ENCODE measurements at places on chromosomes 2 and 18. TPM values are rescaled to one million over a fixed set of nuclear protein-coding genes. Genes with fewer than 3 reads are reported as not detected.

- DNase-seq = no peak
These were observed 26.9 kb downstream of the FASTKD1 start for GRCh38 chr2:169546756-169547155.

- DNase-seq = no peak
These were observed 129.5 kb upstream of the ID2 start for GRCh38 chr2:8552293-8552801.

DNA sequence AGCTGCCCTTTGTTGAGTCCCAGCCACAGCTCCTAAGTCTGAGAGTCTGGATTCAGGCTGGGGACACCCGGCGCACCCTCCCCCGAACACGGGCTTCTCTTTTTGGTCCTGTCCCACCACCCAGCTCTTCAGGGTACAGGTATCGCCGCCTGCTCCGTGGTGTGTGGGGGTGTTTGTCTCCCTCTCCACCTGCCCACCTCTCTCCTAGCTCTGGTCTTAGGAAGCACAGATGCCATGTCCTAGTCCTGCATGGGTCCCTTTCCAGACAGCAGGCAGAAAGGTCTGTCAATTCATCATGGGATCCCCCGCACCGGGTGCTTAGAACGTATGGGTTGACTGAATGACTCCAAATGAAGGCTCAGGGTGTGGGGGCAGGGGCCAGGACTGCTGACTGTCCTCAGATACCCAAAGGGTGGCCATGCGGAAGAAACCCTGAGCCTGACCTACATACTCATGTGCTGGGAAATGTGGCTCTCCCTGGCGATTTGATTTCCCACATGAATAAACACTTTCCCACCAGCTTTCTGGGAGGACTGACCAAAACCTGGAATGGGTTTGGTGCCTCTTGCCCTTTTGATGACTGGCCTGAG is 156.8 kb downstream of the CELF4 start:
- DNase-seq = no peak

DNA sequence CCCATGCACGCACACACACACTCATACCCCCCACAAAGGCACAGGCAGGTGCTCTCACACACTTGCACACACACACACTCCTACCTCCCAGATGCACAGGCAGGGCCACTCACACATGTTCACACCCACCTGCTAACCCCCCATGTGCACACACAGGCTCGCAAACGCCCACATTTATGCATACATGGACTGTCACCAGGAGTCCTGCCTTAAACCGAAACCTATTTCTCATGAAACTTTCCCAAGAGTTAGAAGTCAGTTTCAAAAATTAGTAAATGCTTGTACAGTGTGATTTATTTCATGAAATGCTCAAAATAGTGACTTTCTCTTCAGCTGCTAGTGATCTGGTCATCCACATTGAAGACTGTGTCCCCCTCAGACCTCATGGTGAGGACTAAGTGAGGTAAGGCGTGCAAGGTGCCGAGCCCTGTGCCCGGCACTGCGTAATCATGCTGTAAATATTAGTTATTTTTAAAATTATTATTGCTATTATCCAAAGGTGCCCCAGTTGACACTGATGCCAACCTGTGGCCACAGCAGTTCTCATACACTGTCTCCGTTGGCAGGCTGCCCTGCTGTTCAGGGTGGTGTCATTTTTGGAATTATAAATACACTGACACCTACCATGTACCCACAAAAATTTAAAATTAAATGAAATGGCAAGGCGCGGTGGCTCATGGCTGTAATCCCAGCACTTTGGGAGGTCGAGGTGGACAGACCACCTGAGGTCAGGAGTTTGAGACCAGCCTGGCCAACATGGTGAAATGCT is 12.4 kb downstream of the CNNM4 start:
- no peak for DNase-seq

The KCNK3 gene
- total RNA-seq = 9.1 TPM

The KCNG3 gene
- 0.12 TPM for total RNA-seq

DNA sequence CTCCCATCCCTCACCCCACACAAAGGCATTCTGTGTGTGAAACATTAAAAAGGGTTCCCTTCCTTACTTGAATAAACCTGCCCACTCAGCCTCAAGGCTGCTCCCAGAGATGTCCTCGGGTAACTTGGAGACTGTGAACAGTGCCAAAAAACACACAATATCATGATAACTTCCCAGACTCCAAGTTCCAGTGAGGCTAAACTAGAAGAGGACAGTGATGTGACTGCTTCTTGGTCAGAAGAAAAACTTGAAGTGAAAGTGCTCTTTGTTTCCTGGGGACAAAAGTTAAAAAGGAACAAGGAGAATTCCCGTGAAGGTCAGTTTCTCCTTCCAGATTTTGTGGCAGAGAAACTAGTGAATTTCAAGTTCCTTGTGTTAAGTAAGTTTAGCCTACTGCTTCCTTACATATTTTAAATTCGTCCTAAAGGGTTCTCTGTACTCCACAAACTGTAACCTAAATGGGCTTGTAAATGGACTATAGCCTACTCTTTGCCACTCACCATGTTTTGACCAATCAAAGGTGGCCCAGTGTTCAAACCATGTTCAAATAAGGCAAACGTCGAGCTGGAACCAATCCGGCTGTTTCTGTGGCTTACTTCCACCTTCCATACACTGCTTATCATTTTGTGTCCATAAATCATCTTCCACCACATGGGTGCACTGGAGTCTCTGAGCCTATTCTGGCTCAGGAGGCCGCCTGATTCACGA is 20.4 kb downstream of the TPRKB start:
- DNase-seq = no peak

DNA sequence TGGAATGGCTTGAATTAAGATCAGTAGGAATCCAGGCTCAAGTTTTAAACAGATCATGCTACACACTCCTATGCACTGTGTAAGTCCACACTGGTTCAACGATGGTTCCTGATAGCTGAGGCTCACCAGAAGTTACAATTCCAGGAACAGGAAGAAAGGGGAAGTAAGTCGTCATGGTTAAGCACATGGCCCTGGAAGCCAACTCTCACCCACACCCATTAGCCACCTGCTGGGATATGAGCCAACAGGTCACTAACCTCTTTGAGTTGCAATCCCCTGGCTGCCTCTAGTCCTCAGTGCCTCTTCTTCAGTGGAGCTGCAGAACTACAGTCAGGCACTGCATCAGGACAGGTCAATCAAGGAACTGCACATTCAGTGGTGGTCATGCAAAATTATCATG is 133.5 kb downstream of the TMEM182 start:
- DNase-seq = no peak

DNA sequence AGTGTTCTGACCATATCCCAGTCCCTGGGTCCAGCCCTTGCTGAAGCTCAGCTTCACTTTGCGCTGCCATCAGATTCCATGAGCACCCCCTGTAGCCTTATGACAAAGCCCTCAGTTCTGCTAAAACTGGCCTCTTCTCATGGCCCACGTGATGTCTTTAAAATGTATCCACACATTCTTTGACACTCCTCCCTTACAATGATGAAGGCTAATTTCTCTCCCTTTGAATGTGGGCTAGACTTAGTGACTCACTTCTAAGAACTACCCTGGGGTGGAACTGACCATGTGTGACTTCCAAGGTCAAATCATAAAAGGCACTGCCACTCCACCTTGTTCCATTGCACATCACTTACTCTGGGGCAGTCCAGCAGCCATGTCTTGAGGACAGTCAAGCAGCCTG is 45.4 kb upstream of the GORASP2 start:
- DNase-seq = no peak

The AKAIN1 gene
- total RNA-seq = not detected

DNA sequence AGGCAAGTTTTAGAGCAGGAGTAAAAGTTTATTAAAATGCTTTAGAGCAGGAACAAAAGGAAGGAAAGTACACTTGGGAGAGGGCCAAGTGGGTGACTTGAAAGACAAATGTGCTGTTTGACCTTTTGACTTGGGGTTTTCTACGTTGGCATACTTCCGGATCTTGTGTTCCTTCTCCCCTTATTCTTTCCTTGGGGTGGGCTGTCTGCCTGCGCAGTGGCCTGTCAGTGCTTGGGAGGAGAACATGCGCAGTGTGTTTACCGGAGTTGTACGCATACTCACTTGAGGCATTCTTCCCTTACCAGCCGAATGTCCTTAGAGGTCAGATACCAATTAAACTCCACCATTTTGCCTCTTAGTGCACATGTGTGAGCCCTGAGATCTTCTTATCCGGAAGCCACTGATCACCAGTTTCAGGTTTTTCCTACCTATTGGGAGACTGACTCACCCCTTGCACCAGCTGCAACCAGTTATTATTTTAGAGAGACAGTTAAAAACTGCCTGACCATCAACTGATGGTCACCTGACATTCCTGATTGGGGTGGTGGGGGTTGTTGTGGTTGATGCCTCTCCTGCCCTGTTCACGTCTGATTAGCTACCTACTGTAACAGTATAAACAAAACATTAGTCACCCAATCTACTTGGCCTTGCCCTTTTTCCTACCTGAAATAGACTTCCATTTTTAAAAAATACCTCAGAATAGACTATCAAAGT is 67.5 kb downstream of the NYAP2 start:
- DNase-seq = no peak

DNA sequence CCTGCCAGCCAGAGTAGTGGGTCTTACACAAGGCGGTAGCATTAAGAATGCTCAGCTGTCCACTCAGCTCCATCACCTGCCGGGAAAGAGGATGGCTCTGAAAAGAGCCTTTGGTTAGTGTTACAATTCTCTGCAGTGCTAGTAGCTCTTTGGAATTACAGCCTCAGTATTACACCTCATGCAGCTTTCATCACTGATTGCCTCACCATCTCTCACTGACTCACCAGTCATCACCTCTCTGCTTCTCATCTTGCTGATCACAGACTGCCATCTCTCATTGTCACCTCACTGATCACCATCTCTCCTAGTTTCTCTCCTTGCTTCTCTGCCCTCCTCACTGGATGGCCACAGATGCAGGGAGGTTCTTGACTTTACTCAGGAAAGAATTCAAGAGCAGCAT is 573.5 kb upstream of the SETBP1 start:
- DNase-seq = no peak

The SLC14A1 gene
- 96.9 TPM for total RNA-seq

The RMDN2 gene
- total RNA-seq = 8.3 TPM

- no peak for DNase-seq
These were observed 3.2 kb downstream of the TANK start for GRCh38 chr2:161163440-161163839.

DNA sequence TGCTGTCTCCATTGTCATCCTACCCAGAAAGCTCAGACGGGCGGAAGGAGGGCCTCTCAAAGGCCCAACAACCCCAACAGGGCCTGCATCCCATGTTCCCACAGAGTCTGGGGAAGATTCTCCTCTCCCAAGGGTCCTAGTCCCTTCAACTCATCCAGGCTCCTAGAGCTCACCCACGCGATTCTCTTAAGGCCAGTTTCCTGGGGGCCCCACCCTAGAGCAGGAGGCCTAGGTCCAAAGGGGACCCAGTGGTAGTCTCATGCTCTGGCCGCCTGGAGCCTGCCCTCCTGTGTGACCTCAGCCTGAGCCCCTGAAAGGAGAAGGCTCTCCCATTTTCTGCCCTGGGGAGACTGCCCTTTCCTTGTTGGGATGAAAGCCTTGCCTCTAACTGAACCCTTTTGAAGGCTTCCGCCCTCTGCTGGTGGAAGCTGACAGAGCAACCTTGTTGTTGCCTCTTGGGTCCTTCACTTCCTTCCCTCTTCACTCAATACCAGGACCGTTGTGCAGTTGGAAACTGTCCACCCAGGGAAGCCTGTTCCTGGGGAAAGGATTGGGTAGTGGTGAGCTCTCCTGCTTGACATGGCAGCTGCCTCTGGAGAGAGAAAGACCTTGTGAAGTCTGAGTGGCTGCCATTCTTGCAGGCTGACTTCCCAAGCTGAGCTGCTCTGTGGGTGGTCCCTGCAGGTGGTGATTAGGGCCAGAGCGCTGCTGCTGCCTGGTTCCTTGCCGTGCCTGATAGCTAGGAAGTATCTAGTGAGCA is 86.0 kb upstream of the ALPP start:
- DNase-seq = peak; percentile 50

The NT5DC4 gene
- 0.12 TPM for total RNA-seq

DNA sequence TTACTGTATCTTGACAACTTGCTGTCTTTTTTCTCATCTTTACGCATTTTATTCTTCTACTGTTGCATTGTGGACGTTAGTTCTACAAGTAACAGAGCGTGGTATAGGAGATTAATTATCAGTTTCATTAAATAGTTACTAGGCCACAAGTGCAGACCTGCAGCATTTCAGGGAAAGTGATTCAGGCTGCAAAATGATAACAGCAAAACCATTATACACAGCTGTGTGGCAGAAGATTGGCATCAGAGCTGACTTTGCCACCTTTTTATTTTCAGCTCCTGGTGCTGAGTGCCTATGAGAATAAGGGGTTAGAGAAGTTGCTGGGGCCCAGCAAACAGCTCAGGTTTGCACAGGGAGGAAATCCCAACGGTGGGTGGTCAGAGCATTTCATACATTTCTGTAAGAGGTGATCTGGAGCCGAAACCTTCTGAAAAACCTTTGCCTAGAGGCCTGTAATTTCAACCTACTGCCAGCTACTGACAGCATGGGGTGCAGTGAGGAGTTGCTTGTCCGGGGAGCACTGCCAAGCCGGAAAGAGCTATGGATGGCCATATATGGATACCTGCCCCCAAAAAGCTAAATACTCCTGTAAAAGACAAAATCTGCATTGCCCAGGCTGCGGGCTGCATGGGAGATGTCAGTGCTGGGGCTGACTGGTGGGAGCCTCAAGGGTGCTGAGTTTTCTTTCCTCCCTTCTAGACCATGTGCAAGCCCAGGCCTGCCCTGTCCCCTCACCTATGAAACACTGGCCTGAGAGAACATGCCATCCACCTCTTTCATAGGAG is 2.7 kb upstream of the CCBE1 start:
- no peak for DNase-seq

The CASP10 gene
- total RNA-seq = 18.9 TPM

- DNase-seq = no peak
These were observed 66.2 kb downstream of the BCL2L11 start for GRCh38 chr2:111186933-111187332.
